CD4-positive, alpha-beta T cell (primary cell): ENCODE measurements at places on chromosomes 1 and 21.

DNA sequence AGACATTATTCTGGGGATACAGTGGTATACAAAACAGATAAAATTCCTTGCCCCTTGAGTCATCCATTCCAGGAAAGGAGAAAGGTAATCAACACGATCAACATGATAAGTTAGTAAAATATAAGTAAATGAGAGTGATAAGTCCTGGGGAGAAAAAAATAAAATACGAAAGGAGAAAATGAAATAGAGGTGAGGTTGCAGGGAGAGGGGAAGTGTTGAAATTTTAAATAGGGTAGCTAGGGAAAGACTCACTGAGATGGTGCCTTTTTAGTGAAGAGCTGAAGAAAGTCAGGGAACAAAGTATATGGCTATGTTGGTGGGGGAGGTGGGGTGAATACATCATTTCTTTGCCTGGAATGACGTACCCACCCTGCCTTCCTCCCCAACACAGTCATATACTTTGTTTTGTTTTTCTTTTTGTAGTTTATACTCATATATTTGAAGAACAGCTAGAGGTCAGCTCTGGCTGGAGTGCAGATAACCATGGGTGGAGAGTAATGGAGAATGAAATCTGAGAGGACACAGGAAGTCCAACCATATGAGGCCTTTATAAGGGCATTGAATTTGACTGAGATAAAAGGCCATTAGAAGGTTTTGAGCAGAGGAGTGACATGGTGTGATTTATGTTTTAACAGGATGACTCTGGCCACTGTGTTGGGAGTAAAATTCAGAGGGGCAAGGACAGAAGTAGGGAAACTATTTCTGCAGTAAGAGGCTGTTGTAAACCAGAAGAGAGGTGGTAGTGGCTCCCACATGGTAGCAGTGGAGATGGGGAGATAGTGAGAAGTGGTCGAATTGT, 54.8 kb downstream of the OSBPL9 start:
- no peak for DNase-seq

DNA sequence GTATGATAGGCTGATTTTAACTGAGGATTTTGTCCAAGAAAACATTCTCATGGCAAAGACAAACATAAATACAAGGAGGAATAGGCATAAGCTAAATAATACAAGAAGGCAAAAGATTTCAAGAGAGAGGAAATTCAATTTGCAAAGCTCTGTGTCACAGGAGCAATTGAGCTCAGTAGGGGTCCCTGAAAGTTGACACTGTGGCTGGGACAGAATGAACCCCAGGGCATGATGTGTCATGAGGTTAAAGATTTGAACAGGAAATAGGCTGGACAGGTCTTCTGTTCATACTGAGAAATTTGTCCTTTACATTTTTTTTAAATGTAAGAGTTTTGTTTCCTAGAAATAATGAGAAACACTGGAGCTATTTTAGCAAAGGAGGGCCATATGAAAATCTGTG, 555.4 kb upstream of the NEGR1 start:
- DNase-seq = no peak

GRCh38 chr1:239448911-239449310, 62.5 kb downstream of the CHRM3 start:
- DNase-seq = no peak

DNA sequence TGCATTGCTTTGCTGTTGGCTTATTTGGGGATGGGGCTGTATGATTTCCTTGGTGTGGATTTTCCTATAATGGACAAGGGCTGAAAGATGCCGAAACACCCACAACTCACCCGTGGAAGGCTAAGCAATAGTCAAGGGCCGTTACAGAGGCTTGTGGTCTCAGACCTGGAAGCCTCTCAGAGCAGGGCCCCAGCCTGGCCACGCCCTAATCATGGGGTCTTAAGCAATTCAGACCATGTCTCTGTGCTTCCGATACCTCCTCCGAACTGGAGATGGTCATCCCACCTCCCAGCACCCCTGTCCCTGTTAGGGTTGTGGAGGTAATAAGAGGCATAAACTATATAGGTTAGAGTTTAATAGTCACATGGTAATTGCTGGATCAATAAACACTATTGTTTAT, 3.4 kb downstream of the ABCG1 start:
- DNase-seq = no peak

GRCh38 chr21:46559291-46559983, 45.4 kb downstream of the S100B start:
- DNase-seq = peak; percentile 60

DNA sequence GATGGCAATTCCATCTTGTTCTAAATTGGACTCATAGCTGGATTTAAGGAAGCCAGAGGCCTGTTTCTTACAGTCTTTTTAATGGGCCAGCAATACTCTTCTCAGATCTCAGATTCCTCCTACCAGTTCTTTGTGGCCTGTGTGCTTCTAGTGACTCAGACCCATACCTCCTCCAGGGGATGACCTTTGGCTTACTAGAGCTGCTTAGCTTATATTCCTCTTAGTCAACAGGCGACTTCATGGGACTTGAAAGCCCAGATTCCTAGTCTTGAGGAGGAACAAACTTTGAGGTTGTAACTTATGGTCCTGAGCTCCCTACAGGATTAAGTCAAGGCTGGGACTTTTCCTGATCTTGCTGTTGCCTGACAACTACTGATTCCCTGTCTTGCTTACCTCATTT, 12.4 kb upstream of the PAPPA2 start:
- no peak for DNase-seq

DNA sequence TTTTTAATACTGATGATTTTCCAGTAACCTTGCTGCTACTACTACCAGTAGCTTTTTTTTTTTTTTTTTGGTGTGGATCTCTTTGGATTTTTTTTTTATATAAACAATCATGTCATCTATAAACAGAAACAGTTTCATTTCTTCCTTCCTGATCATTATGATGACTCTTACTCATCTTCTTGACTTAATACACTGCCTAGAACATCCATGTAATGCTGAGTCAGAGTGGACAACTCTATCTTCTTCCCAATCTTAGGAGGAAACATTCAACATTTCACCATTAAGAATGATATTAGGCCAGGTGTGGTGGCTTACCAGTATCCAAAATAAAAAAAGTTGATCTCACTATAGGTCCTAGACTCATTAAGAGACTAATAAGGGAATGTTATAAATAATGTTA, 69.1 kb downstream of the RUSC1 start:
- DNase-seq = no peak

DNA sequence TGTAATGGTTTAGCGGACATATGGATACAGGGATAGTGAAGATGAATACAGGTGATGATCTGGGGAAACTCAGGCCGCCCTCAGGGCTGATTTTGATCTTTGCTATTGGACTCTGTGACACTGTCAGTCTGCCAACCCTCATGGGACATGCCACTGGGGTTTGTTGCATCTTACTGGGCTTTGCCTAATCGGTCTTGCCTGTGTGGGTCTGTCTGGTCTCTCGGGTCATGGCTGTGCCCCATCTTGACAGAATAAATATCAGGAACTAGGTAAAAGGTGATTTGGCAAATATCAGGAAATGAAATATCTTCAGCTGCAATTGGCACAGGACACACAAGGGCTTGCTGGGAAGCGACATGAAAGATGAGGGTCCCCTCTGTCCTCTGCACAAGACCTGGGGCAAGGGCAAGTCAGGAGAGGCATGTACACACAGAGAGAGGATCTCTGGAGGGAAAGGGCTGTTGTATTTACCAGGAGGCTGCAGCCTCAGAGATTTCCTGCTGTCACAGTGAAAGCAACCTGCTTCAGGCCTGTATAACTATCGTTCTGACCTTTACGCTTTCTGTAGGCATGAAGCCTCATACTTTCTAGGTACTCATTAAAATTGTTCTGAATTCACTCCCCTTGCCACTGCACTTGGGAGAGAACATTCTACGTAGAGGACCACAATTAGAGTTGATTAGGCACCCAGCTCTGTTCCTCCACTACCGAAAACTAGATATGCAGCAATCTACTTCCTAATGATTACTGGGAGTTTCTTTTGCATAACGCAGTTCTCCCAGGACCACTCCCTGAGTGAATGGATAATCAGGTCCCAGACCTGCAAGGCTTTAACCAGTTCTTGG, 52.0 kb upstream of the GADD45A start:
- DNase-seq = no peak

DNA sequence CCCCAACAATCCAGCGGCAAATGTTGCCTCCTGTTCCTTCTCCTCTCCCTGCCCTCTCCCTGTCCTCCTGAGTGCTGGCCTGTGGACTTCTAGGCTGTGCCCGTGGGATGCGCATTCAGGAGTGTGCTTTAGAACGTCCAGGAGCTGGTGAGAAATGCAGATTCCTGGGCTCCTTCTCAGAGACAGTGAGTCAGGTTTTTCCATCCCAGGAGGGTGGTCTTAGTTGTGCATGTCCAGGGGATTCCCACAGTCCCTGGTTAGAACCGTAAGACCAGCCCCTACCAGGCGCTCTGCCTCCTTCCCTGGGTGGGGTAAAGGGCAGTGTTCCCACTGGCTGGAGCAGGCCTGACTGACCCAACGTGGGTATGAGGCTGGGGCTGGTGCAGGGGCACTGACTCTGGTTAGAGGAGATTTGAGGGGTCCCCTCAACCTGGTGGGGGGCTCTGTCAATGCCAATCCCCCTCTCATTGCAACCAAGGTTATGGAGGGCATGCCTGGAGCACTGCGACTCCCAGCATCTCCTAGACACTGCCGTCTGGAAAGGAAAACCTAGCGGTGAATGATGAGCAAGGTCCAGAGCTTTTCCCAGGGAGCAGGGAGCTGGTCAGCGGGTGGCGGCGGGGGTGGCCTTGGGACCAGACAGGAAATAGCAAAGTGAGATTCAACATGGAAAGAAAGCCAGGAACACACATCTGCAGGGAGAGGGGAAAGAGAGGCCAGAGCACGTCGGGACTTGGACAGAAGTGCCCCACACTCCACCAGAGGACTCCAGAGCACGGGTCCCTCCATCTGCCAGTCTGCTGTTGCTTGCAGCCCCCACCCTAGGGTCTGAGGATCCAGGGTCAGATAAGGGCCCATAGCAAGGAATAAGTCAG, 38.5 kb downstream of the HSPG2 start:
- DNase-seq = no peak

DNA sequence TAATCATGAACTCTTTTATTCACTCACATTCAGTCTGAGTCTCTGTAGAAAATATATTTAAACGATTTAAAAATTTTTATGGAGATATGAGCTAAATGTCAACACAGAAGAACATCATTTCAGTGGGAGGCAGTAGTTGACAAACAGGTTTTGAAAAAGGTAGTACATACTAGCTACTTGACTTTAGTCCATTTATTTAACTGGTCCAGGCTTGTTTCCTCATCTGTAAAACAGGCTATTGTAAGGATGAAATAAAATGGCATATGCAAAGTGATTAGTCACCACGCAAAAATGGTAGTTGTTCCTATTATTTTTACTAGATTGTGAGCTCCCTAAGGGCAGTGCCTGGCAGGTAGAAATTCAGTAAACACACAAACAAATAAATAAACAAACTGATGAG, 75.2 kb downstream of the NTPCR start:
- no peak for DNase-seq

GRCh38 chr21:44084496-44085241, 22.5 kb upstream of the PWP2 start:
- no peak for DNase-seq

DNA sequence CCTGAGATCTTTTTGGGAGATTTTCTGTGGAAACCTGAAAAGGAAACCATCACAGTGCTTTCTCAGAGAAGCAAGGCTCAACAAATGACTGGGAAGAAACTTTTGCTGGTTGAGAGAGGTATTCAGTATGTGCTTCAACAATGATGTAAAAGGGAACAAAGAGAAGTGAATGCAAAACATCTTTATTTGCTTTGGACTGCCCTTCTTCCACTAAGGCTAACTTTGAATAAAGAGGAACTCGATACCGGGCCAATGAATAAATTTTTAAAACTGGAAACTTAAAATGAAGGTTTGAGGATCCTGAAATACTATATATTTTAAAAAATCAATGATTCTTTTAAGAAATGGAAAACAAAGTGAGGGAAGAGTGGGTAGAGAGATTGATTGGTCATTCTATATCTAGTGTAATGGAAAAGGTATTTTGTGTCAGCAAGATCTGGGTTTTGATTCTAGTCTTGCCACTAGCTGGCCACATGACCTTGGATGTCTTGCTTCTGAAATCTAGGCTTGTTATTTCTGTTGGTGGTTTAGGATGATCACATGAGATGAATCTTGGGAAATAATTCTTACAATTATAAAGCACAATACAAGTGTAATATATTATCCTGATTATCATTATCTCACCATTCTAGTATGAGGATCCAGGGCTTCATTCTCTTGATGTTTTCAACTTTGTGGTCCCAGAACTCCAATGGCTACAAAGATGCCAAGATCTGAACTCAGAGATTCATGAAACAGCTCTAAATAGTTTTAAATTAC, 34.6 kb upstream of the APOBEC4 start:
- no peak for DNase-seq

DNA sequence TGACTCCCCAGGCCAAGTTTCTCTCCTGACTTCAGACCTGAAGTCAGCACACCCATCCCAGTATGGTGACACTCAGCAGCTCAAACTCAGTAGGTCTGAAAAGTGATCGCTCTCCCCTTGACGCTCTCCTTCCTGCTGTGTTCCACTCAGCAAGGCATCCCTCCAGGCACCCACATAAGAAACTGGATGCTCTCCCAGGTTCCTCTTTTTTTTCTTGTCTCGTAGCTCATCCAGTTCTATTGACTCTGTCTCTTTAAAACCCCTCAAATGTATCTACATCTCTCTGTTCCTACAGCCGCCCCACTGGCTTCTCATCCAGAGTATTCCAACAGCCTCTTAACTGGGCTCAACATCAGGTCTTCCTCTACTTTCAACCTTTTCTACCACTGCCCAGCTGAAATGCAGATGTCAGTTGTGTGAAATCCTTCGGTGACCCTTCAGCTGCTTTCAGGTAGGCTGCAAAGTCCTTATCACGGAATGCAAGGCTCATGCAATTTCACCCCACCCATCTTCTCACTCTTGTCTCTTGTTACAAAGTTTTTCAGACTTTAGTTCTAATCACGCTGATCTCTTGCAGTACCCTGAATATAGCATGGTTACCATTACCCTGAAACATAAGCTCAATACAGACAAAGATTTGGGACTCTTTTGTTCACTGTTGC, 286.2 kb upstream of the POU3F1 start:
- no peak for DNase-seq

DNA sequence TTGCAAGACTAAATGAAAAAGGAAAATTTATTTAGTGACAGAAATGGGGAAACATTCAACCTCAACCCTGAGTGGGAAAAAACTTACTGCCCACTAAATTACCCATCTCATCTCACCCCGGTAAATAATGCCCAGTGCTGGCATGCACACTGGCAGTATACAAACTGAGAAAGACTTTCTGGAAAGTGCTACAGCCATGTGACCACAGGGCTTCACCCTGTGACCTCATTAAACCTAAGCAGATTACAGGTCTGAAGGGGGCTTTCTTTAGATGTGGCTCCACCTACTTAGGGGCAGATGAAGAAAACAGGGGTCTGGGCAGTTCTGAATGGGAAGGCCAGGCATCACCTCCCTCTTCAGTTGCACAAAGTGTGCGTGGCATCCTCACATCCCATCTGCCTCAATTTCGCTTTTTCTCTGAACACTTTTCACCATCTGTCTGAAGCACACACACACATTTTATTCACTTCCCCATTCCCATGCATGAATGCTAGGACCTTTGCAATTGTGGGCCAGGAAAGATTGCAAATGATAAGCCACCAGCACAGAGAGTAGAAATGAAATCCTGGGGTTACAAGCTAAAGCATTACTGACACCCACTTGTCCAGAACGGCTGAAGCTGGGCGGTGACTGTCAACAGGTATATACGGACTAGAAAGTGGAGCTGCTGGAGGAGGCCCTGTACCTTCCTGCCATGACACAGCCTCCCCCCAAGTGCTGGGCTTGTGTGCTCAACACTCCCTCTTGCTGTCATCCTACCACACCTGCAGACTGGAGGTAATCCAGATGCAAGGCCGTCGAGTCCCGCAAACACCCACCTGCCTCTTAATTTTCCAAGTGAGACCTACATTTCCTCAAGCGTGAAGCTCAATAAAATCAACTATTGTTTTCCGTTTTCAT, 2.7 kb downstream of the NADK start:
- no peak for DNase-seq
